ENCODE measurements at places on chromosomes 1 and 21.

GRCh38 chr1:225652729-225653462 lies at the start of gene ENAH:
TSS of gene ENAH (minus strand) at chr1:225653123. CDS start at chr1:225652690, 433 bp downstream.
- peak; percentile 87 for DNase-seq

DNA sequence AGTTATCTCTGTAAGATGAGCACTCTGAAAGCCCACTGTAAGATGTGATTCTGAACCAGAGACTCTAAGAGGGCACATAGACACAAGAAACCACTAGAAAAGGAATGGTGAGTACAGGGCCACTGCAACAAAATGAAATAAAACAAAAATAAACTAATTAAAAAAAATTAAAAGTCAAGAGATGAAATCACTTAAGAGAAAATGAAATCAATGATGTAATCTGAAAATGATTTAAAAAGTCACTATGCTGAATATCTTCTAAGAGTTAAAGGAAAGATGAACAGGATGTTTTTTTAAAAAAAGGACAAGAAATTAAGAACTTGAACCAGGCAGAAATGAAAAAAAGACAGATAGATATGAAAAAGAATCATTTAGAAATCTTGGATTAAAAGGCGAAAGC lies 110.6 kb upstream of the OLIG2 start:
- no peak for DNase-seq

DNA sequence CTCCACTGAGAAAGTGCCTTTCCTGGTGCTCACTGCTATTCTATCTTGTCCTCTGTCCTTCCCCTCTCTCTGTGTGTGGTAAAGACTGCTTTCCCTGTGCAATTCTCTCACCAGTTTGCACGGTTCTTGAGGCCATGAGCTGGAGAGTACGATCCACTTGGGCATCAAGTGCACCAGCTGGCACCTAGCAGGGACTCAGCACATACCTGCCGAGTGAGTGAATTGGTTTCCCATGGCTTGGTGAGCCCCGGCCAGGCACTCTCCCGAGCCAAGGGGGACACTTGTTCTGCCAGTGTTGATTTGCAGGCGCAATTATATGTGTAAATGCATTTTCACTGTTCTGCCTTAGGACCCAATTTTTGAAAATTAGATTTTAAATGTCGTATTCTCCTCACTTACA lies 313.5 kb downstream of the DISC1 start:
- no peak for DNase-seq

- no peak for DNase-seq
Observed at GRCh38 chr1:76141929-76142328, 67.4 kb downstream of the ST6GALNAC3 start.

DNA sequence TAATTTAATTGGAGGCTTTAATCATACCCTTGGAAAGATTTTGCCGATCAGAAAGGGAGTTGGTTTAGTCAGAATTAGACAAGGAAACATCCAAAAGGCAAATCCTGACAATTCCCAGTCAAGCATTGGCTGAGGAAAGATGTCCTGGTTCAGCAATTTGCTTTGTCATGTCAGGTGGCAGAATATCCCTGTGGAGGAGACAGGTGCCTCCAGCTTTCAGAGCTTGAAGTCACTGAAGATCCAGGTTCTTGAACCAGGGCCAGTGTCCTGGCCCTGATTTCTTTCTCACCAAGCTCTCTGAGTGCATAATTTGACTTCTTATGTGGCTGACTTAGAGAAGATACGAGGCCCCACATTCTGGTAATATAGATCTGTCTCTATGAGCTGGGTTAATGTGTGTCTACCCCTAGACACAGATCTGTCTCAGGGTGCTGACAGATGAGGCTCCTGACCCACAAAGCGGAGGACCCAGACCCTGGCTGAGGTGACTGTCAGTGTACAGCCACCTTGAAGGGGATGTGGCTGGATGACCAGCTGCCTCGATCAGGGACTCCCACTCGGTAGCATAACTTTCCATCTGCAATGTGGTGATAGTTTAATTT lies 118.9 kb downstream of the HHAT start:
- DNase-seq, result no peak

DNA sequence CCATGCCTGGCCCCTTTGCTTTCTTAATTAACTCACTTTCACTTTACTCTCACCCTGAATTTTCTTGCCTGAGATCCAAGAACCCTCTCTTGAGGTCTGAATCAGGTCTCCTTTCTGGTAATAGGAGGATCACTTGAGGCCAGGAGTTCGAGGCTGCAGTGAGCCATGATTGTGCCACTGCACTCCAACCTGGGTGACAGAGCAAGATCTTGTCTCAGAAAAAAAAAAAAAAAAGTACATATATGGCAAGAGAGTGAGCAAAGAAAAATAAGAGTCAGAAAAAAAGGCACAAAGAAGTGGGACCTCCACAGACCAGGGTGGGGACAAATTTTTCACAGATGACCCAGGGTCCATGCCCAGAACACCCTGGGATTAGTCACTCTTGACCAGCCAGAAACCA lies 34.1 kb upstream of the RD3 start:
- no peak for DNase-seq
